ENCODE measurements at places on chromosomes 5 and 9.

DNA sequence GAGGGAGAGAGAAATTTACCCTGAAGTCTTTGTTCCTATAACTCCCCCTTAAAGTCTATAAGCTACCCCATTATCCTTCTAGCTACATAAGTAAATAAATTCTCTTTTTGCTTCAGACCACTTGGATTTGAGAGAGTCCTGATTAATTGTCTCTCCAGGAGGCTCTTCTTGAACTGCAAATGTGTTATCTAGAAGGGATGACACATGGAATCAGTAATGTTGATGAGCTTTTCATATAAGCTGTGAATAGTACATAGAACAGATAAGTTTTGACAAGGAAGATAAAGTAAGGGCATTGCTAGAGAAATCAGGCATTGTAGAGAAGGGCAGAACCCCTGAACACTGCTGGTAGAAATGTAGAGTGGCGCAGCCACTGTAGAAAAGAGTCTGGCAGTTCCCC, 42.5 kb upstream of the GNPDA1 start:
- no peak for DNase-seq

GRCh38 chr5:76980518-76981144, 27.8 kb downstream of the CRHBP start:
- no peak for DNase-seq

DNA sequence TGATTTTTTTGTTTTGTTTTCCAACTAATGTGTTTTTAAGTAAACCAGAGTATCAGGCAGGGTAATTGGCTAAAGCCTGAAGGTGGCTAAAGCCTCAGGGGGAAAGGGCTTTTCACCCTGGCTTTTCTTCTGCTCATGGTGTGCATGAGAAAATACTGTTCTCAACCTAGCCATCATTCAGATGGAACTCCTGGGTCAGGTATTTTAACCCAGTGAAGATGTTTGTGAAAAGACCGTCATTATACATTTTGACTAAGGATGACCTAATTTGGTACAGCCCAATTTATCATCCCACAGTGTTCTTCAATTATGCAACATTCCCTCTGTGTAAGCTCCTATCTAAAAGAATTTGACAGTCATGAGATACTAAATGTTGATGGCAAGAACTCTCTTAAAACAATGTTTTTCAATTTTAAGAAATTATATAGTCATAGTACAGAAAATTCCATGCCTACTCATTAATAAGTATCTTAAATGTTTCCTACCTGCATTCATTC, 209.5 kb upstream of the TARS1 start:
- no peak for DNase-seq

DNA sequence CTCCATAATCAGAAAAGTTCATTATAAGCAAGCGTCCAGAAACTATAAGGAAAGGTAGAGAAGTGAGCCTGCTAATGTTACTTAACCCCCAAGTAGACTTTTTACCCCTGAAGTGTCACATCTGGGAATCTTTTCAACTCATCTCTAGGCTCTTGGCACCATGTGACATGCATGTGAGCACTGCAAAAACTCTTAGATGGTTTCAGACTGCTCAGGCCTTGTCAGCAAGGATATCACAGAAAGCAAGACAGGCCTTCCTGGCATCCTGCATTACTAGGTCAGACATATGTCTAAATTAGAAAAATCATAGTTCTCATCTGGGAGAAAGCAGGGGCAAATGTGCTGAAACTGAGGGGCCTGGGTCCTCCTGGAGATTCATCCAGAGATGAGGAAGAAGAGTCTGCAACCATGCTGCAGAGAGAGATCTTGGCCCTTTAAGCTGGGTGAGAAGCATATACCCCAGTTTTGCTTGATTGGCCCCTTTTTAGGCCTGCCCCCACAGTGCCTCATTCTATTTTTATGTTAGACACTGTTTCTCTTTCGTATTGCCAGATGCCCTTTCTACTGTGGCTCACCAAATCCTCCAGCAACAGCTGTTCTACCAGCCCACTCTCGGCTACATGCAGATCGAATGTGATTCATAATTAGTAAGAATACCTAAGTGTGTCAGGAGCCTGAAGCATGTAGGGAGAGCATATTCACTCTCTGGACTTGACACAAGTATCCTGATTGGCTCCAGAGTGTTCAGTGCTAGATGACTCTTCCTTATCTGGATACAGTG, 19.0 kb downstream of the TMEM8B start:
- DNase-seq, result no peak

GRCh38 chr5:96871686-96872085, 4.6 kb upstream of the ERAP2 start:
- no peak for DNase-seq

DNA sequence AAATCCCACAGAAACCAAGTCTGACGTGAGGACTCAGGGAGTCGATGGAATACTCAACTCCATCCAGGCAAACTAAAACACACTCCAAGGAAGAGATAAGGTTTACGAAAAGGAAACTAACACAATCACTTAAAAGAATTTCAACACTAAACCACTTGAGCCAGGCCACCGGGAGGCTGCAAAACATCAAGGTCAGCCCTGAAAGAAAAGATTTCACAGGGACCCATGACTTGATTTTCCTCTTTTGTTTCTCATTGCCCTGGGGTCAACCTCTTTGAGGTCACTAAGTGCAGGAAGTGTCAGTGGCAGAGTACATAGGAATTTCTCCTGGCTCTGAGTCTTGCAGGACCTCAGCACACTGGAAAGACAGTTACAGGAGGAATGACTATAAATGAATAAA, 77.8 kb upstream of the TARS1 start:
- DNase-seq, result no peak
